ENCODE measurements at places on chromosomes 1 and 21. TPM values are rescaled to one million over a fixed set of nuclear protein-coding genes. Genes with fewer than 3 reads are reported as not detected.

PTGFR gene
- 0.07 TPM for total RNA-seq

OR2G6 gene
- total RNA-seq, result not detected

TRAF3IP3 gene
- not detected for total RNA-seq

LYPD8 gene
- not detected for total RNA-seq

BCL2L15 gene
- 0.84 TPM for total RNA-seq

LCE3D gene
- total RNA-seq, result not detected

AMY1C gene
- not detected for total RNA-seq

CYP4X1 gene
- 0.42 TPM for total RNA-seq

CADM3 gene
- 10.0 TPM for total RNA-seq

AMY1A gene
- not detected for total RNA-seq

ZBTB8A gene
- 9.8 TPM for total RNA-seq

SLC30A2 gene
- total RNA-seq, result not detected

IGSF8 gene
- total RNA-seq, result 27.5 TPM

GLIS1 gene
- total RNA-seq, result not detected

KCNN3 gene
- 0.84 TPM for total RNA-seq

ERICH3 gene
- not detected for total RNA-seq

MIXL1 gene
- total RNA-seq, result 0.41 TPM

EPHA8 gene
- not detected for total RNA-seq

PIGR gene
- total RNA-seq, result not detected

PGLYRP3 gene
- total RNA-seq, result not detected

RGS5 gene
- total RNA-seq, result 2.8 TPM

COL18A1 gene
- 19.2 TPM for total RNA-seq

KRTAP19-3 gene
- total RNA-seq, result not detected

PTGS2 gene
- not detected for total RNA-seq

ANKRD35 gene
- total RNA-seq, result 0.11 TPM

CFHR4 gene
- total RNA-seq, result not detected

DMRTA2 gene
- total RNA-seq, result 0.18 TPM

DYNLT4 gene
- not detected for total RNA-seq

LRRN2 gene
- 5.0 TPM for total RNA-seq

PLK3 gene
- 15.3 TPM for total RNA-seq

DCST1 gene
- total RNA-seq, result not detected

KRTAP13-2 gene
- not detected for total RNA-seq

GRHL3 gene
- 0.12 TPM for total RNA-seq

CFHR2 gene
- not detected for total RNA-seq

WNT3A gene
- total RNA-seq, result not detected

BRINP3 gene
- total RNA-seq, result 0.45 TPM

ATAD3B gene
- 45.1 TPM for total RNA-seq

PERM1 gene
- not detected for total RNA-seq

SLAMF6 gene
- not detected for total RNA-seq

TMEM51 gene
- 6.7 TPM for total RNA-seq

TMEM201 gene
- total RNA-seq, result 41.4 TPM

PLA2G5 gene
- total RNA-seq, result not detected

KPRP gene
- not detected for total RNA-seq

TMEM82 gene
- total RNA-seq, result not detected

SH2D1B gene
- not detected for total RNA-seq

UQCRH gene
- 341 TPM for total RNA-seq

TP73 gene
- total RNA-seq, result 1.5 TPM
